Retinal pigment epithelial cell (primary cell): ENCODE measurements at places on chromosomes 5 and 9.

DNA sequence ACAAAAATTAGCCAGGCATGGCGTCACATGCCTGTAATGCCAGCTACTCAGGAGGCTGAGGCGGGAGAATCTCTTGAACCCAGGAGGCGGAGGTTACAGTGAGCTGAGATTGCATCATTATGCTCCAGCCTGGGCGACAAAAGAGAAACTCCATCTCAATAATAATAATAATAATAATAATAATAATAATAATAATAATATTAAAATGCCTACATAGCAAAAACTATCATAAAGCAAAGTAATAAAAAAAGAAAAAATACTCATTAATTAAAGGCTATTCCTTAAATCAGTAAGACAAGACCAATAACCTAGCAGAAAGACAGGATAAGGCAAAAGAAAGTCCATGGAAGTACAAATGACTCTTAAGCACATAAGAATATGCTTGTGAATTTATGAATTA lies 50.0 kb downstream of the MRPS27 start:
- no peak for DNase-seq

DNA sequence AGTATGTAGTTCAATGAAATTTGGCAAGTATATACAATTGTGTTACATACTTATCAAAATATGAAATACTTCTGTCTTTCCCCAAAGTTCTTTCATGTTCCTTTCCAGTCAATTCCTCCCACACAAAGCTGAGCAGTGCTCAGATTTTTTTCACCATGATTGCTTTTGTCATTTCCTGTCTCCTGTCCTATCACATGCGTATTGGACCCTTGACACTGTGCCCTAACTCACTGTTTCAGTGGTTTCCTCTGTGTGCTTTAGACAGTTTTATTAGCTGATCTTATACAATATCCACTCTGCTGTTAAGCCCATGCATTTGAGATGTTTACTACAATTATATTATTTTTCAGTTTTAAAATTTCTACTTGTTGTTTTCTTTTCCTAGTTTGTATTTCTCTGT lies 463.6 kb upstream of the MEF2C start:
- DNase-seq: no peak

DNA sequence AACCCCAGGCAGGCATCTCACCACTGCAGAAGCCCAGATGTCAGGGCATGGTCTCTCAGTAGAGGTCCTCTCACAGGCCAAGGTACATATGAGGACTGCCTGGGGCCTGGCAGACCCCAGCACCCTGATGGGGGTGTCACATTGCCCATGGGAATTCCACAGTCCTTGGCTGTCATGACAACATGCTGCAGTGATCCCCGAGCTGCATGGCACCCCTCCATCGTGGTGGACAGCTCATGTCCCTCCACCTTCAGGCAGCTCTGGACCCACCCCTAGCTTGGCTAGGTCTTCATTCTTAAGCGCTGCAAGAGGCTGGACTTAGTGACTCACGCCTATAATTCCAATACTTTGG lies 74.1 kb upstream of the LRRTM2 start:
- no peak for DNase-seq

GRCh38 chr5:170075696-170076095 lies 30.0 kb upstream of the FOXI1 start:
- DNase-seq: no peak

DNA sequence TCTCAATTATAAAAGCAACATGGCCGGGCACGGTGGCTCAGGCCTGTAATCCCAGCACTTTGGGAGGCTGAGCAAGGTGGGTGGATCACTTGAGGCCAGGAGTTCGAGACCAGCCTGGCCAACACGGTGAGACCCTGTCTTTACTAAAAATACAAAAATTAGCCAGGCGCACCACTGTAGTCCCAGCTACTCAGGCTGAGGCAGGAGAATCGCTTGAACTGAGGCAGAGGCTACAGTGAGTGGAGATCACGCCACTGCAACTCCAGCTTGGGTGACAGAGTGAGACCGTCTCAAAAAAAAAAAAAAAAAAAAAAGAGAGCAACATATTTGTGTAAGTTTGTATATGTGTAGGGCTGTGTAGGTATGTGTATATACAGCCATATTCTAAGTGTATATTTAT lies 7.5 kb downstream of the RPS6 start:
- DNase-seq: no peak

DNA sequence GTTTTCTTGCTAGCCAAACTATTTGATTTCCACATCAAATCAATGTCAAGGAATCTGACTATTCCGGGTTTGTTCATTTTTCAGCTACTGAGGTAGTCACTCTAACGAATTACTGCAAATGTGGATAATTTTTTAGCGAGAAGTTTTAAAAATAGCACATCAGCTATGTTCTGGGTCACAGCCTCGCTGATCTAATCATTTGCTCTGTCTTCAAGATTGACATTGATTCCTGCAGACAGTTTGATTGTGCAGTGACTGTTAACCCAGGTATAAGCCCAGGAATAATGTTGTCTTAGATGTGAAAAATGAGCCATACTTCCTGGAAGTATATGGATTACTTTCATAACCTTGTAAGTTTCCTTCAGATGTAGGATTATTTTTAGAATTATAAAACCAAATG lies 175.1 kb downstream of the BAAT start:
- DNase-seq: no peak

DNA sequence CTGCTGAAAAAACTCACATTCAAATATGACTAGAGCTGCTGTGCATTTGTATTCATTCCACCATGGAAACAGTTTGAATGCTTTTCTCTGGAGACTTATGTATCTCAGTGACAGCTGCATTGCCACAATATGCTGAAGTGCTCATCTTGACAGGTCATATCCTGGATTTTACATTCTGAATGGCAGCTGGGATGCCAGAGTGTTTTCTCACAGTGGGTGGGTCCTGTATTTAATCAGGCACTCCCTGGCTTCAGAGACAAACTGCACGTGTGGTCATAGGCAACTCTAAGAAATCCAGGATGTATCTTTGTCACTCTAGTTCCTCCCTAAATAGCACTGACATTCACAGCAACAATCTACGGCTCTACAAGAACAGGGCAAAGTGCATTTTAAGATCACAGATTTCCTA lies 75.6 kb downstream of the ST8SIA4 start:
- DNase-seq: no peak

DNA sequence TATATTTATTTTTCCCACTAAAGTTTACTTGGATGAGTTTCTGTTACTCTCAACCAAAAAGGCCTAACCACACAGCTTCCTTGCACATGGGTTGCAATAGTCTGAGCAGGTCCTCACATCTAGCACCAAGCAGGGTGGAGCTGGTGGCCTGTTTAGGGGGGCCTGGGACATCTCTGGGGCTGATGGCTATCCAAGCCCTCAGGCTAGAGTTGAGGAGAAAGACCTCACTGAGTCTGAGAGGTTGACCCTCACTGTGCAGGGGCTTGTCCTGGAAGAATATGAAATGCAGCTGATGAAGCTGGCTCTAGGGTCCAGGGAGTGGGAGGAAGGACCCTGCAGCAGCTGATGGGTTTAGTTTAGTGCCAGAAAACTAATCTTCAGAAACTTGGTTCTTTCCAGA lies 217.1 kb upstream of the MVB12B start:
- no peak for DNase-seq

DNA sequence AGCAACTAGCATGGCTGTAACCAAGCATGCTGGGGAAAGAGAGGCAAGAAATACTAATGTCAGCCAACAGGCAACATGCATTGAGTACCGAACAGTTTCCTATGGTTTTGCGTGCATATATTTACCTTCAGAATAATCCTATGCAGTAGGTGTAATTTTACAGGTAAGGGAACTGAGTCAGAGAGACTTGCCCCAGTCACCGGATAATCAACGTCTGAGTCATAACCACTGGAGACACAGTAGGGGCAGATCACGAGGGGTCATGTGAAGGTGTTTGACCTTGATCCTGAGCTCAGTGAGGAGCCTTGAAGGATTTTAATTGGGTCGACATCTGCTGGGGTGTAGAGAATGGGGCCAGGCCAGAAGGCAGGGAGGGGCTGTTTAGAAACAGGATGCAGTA lies 13.4 kb upstream of the TSC1 start:
- DNase-seq: no peak

GRCh38 chr5:80238778-80239679 lies 16.8 kb downstream of the SERINC5 start:
- no peak for DNase-seq

DNA sequence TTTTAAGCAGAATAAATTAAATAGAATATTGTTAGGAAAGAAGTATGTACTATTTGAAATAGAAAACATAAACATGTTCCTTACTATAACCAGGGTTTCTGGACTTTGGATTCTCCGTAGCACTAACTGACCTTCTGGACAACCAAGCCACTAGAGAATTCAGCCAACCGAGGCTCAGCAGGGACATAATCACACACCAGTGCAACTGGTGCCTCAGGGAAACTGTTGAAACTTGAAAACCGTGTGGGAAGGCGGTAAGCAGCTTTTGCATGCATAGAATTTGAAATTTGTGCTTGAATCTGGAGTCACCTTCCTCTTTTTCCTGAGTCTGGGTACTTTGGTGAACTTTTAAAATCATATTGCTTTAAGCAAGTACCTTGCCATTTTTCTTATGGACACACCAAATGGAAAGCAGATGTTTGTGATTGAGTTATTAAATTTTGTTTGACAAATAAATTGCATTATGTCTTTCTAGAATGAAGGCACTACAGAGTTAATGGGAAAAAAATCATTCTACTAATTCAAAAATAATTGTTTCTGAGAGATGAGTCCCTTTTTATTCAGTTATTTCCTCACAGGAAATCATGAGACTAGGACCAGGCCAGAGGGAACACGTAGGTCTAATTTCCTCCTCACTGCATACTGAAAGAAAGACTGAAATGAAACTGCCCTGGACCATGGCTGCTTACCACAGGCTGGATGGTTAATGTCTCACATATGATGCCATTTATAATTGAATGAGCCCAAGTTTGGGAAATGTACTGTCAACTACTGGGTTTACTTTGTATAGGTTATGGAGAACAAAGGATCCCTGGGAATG lies 20.6 kb upstream of the SCAMP1 start:
- DNase-seq: no peak

- no peak for DNase-seq
Observed at GRCh38 chr5:78002690-78003089, 226.6 kb upstream of the TBCA start.

- DNase-seq: no peak
Observed at GRCh38 chr9:125472926-125473701, 211.5 kb downstream of the GAPVD1 start.

DNA sequence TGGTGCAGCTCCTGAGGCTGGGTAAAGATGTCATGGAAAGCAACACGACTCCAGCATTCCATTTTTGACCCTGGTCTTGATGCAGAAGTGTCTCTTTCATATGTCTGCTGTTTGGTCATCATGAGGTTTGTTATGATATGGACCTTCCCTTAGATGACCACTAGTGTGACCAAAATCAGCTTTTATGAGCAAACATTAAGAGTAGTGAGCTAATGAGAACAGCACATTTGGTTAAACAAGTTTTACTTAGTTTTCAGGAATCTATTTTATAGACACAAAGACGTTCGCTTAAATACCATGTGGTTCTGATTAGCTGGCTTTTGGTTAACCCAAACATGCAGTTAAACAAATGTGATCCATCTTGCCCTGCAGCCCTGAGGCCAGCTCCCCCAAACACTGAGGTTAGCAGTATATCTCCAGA lies 56.7 kb upstream of the ACTBL2 start:
- DNase-seq: no peak

DNA sequence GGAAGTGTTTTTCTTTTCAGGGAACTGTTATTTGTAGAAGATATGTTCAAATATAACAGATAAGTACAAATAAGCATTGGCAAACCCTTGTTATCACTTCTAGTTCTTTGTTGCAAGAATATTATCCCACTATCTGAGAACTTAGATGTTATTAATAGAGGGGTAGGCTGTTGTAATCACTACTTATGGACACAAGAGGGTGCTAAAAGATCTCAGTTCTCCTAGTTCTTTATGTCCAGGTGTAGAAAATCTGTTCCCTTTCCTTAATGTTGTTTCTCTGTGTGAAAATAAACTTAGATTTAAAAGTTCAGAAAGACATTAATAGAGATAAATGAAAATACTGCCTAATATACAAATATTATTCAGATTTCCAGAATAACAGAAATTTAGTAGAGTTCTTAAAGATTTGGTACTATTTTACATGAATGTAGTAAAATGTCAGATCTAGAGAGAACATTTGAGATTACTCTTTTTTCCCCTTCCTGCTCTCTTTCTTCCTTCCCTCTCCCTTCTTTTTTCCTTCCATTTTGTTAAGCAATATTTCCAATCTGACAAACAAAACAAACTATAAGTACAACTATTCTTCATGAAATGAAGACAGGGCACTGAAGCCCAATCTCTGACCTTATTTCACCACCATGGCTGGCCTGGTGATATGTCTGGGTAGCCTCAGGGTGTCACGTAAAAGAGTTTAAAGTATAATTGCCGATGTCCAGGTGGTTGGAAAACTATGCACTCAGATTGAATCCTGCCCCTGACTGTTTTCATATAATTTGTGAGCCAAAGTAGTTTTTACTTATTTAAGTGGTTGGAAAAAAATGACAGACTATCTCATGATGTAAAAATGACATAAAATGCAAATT lies 43.6 kb upstream of the C5orf46 start:
- peak; percentile 9 for DNase-seq

- DNase-seq: no peak
Observed at GRCh38 chr5:87645224-87645623, 232.5 kb upstream of the CCNH start.

- no peak for DNase-seq
Observed at GRCh38 chr9:20683351-20684034, 566 bp upstream of the FOCAD start.

DNA sequence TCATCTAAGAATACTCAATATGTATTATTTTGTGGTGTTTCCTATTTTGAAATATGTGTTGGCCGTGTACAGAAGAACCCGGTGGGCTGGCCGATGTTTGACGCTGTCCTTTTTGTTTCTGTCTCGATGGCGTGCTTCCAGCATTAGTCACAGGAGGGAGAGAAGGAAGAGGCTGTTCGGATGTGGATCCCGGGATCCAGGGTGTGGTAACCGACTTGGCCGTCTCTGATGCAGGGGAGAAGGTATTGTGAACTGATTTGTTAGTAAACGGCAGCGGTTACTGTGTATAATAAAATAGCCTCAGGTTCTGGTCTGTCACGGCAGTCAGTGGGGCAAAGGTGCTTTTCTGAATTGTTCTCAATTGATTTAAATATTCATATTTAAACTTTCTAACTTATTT lies 275.0 kb downstream of the ARHGEF28 start:
- DNase-seq: no peak

- DNase-seq: peak; percentile 56
Observed at GRCh38 chr5:34533582-34534522, 122.3 kb upstream of the RAI14 start.

DNA sequence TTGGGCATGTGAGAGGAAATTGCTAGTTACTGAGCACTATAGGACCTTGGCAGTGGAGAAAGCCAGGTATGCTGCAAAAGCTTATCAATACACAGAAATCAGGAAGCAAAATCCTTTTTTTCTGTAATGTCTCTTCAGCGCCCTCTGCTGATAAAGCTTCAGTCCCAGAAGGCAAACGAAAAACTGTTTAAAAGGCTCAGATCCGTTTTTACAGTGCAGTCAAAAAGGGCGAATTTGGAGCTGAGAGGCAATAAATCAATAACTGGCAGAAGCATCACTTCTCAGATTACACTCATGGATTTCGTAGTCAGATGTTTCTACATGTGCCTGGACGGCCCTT lies 1.1 kb upstream of the MAN2A1 start:
- DNase-seq: no peak

GRCh38 chr5:1436036-1436435 lies 9.2 kb downstream of the SLC6A3 start:
- no peak for DNase-seq
